ENCODE measurements at places on chromosomes 2 and 18. TPM values are rescaled to one million over a fixed set of nuclear protein-coding genes. Genes with fewer than 3 reads are reported as not detected.

Gene CERS6
- total RNA-seq = 14.5 TPM

Gene ERBB4
- total RNA-seq = not detected

Gene SCYGR4
- not detected for total RNA-seq

Gene TOGARAM2
- not detected for total RNA-seq

Gene ZBTB7C
- total RNA-seq = not detected

Gene LINC00305
- total RNA-seq = not detected

Gene FAM161A
- 1.8 TPM for total RNA-seq

Gene CAMKMT
- 2.7 TPM for total RNA-seq

Data from epithelial cell of alveolus of lung (primary cell).